ENCODE measurements at places on chromosomes 4 and X.

- DNase-seq: no peak
Observed at GRCh38 chr4:25939330-25939729, 25.3 kb downstream of the SMIM20 start.

DNA sequence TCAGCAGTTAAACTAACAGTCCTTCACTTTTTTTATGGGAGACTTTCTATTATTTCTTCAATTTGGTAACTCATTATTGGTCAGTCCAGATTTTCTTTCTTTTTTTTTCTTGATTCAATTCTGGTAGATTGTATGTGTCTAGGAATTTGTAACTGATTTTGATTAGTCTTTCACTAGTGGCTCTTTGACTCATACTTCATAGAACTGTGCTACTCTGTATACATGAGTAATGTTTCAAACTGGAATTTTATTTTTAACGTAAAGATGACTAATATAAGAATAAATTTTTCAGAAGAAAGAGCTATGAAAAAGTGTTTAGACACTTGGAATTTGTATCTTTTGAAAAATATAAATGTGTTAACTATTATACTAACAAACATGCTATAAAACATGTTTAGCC lies 813.0 kb downstream of the TRAM1L1 start:
- DNase-seq: no peak

DNA sequence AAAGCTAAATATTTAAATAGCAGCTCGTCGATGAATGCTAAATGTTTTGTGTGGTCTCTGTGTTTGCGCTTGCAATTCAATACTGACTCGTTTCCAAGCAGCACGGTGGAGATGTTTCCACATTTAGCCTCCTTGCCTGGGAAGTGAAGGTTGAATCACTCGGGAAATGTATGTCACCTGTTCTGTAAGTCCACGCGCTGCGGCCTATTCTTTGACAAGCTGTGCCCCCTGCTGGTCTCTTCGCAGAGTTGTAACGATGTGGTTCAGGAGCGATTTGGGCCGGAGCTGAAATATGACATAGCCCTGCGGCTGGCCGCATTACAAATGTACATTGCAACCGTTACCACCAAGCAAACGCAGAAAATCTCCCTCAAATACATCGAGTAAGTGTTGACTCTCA lies 89.6 kb upstream of the PRPS2 start:
- DNase-seq: peak; percentile 11

- no peak for DNase-seq
Observed at GRCh38 chrX:105328773-105329172, 108.3 kb upstream of the TEX13A start.

Data from activated naive CD4-positive, alpha-beta T cell treated with anti-CD3 and anti-CD28 coated beads, Interleukin-2, amount 50 U/mL, for 16 hours (primary cell).